ENCODE measurements at places on chromosomes 4 and X. TPM values are rescaled to one million over a fixed set of nuclear protein-coding genes. Genes with fewer than 3 reads are reported as not detected.

DNA sequence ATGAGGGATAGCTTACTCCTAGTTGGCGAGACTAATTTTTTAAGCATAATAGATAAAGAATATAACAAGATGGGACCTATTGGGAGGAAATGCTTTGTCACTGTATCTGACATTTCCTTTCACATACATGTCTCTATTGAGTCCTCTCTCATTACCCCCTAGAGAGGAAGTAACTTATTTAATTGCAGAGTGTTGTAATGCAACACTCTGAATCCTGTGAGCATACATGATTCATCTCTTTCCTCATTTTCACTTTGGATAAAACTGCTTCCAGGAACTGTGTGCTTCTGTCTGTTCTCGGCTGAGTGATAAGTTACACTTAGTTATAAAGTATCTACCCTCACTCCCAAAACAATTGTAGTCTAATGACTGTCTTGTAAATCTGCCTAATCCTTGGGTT is 266.1 kb upstream of the ANXA10 start:
- peak; percentile 3 for DNase-seq

DNA sequence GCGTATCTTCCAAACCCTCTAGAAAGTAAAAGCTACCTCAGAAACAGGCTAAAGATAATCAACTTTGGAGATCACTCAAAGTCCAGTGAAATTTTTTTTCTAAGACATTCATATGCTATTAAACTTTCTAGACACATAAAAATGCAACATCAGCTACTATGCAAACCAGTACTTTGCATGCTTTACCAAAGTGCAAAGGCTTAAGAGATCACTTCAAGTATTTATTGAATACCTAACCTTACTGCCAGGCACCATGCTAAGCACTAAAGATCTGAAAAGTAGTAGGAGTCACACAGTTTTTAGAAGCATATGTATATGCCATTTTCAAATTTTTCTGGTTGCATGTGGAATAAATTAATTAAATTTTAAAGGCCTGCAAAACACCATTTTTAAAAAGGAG is 115.8 kb downstream of the THOC2 start:
- no peak for DNase-seq

DNA sequence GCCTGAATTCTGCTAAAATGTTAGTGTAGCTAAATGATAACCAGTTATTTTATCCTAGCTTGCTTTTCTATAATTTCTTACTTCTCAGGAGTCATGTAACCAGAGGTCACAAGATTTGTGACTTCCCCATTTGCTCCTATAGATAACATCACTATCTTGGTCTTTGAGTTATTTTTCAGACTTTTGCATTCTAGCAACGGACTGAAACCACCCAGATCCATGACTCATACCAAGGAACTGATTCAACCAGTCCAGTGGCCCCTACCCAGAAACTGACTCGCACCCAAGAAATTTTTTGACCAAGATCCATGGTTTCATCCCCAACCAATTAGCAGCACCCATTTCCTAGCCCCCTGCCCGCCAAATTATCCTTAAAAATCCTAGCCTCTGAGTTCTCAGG is 50.0 kb downstream of the IQCM start:
- DNase-seq = no peak

DNA sequence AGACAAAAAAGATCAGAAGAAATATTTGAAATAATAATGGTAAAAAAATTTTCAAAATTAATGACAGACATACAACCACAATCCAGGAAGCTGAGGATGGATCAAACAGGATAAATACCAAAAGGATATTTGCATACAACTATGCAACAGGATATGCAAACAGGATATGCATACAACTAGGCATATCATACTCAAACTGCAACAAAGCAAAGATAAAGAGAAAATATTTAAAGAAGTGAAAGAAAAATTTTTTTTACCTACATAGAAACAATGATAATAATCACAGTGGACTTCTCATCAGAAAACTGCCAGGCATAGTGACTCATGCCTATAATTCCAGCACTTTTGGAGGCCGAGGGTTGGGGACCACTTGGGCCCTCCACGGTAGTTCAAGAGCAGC is 11.3 kb upstream of the DHX15 start:
- no peak for DNase-seq

GRCh38 chr4:37561803-37562207 is 124.4 kb downstream of the RELL1 start:
- DNase-seq = peak; percentile 42

DNA sequence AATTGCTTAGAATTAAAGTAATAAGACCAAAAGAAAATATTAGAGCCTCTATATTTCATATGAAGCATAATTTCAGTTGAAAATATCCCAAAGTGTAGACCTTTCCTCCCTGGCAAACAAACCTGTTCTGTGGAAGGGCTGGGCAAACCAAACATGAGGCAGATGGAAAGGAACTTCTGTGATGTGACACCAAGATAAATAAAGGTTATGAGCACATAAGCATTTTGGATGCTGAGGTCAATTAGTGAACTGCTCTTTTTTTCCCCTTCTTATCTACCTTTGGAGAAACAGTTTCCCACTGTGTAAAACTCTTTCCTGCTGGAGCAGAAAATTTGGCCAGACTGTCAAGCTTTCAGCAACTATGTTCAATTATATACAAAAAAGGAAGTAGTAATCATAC is 109.6 kb upstream of the STIM2 start:
- DNase-seq = no peak

DNA sequence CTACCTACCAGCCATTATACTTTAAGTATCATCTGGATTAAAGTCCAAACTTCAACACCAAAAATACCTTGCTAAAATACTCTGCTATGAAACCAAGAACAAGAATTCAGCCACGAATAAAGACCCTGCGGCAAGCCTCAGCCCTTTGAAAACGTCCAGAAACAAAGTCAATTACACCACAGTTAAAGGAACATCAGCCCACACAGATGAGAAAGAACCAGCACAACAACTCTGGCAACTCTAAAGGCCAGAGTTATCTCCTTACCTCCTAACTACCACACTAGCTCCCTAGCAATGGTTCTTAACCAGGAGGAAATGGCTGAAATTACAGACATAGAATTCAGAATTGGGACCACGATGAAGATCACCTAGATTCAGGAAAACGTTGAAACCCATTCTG is 23.4 kb downstream of the ABCB7 start:
- no peak for DNase-seq

GRCh38 chr4:185576962-185577950 is 41.9 kb upstream of the PDLIM3 start:
- DNase-seq = no peak

PPARGC1A gene
- total RNA-seq = not detected

KDR gene
- total RNA-seq = 145 TPM

BCORL1 gene
- 13.1 TPM for total RNA-seq
